ENCODE measurements at places on chromosomes 16 and 17.

GRCh38 chr16:88405216-88406060 lies 22.7 kb downstream of the ZNF469 start:
- peak; percentile 46 for DNase-seq

GRCh38 chr16:68781784-68782183 lies 44.7 kb downstream of the CDH1 start:
- DNase-seq, result no peak

DNA sequence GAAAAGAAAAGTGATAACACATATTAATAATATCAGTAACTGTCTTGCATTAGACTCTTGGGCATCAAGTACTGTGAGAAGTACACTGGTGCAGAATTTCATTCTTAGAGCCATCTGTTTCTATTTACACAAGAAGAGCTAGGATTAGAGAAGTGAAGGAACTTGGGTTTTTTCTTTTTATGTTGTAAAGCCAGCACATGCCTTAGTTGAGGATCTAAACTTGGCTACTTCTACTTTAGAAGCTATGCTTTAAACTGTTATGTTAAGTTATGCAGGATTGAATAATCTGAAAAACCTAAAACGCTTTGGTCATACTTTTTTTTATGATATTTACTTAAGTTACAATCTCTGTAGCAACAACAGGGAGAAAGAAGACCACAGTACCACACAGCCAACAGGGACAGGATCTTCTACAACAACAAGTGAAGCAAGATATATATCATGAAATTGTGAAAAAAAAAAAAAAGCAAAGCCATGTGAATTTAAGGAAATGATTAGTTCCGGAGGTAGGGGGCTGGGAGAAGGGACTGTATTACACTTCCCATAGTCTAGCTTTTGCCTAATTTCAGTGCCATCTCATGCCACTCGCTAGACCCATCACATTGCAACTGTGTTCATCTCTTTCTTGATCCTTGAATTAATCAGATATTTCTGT lies 305.1 kb upstream of the GOT2 start:
- no peak for DNase-seq

GRCh38 chr17:1286379-1287106 lies 7.1 kb downstream of the TRARG1 start:
- DNase-seq, result no peak

- no peak for DNase-seq
These were observed 7.5 kb downstream of the TOB1 start for GRCh38 chr17:50858486-50859225.

DNA sequence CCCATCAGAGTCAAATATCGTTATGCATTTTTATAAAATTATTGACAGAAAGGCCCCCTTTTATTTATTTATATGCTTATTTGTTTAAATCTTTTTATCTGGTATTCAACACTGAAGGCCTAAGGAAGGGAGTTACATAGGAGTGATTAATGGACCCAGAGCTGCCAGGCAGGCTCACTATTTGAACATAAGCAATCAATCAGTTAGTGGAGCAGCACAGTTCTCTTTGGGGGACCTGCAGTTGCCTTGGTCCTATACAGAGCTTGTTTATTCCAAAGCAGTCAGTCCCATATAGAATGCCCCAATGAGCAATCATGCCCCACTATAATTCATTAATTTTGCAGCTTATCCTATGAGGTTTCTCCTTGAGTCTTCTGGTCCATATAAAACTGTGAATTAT lies 389.4 kb upstream of the GOT2 start:
- no peak for DNase-seq

GRCh38 chr17:76421044-76421407 lies 31.9 kb downstream of the UBE2O start:
- no peak for DNase-seq

DNA sequence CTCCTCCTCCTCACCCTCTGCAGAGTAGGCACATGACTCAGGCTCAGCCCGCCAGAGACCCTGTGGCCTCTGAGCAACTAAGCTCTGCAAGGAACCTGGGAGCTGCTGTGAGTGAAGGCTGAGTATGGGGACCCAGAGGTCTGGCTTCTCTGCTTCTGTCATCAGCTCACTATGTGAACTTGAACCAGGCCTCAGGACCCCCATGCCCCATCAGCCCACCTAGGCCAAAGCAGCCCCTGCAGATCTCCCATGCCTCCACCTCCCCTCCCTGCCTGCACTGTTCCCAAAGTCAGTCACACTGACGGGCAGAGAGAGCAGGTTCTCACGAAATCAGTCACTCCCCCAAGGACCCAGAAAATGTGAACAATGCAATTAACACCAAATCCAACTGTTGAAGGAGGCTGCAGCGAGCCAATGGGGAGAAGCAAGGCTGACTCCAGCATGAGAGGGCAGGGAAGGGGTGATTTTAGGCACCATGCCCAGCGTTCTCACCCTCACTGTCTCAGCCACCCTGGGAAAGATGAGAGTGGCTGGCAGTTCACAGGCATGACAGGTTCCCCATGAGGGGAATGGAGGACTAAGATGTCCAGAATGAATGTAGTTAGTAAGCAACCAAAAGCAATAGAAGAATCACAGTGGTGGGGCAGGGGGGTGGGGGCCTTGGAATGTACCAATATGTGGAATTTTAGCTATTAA lies 60.6 kb downstream of the BEAN1 start:
- no peak for DNase-seq

DNA sequence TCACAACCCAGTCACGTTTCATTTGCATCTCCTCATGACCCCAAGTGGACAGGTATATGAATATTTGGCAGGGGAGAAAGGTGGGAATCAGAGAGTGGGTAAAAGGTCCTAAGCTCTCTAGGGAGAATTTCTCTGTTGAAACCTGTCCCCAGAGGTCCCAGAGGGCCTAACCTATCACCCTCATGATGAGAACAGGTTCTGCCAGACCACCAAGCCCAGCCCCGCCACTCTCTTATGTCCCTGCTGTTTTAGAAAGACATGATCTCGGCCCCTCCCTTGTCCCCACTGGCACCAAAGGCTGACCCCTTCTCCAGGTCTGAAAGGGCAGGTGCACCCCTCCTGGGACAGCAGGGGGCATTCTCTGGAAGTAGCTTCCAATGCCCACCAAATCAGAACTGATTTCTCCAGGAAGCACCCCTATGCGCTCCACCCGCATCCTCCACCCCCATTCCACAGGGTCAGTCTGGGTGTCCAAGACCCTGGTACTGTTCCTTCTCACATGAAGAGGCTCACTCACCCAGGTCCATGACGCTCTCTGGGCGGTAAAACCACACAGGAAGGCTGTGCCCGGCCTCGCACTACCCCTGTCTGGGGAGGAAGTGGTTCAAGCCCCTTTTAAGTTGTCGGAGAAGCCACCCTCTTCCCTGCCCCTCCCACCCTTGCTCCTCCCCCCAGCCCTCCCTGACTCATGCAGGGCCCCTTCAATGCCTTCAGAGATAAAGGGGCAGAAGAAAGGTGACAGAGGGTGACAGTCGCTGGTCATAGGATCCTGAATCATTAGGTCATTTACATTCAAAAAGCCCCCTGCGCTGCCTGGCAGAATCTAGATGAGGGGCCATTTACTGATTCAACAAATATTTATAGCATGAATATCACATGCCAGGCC lies at the start of gene CCR7:
Gene CCR7, minus strand, starts transcription at position 590 of the 886 bp plus-strand sequence. Its CDS starts 63 bp downstream, at position 527.
- DNase-seq, result no peak

DNA sequence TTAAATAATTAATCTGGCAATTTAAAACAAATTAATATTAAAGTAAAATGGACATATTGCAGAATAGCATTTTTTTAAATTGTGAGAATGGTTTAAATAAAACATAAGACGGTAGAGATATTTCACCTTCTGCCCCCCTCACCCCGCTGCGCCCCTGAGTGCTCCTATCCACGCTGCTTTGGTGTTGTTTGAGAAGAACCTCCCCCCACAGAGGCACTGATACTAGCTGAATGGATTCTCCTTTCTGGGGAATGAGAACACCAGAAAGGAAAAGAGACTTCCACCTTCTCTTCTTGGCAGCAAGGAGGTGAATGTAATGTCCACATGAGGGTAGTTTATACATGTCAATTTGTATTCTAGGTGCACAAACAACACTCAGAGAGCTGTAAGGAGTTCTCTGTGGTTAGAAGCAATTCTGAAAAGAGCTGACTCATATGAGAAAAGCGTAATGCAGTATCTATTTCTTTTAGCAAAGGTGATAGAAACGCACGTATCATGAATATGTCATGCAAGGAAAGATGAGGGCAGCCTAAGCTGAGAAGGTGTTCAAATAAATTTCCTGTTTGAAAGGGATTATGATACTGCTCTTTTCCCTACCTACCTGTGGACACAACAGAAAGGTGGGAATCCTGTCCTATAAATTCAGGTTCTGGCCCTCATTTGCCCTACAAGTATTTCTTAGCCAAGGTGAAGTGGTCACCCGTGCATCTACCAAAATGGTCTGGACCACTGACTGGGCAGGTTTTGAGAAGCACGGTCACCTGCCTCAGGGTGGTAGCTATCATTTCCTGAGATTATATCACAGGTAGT lies 126.9 kb downstream of the PARN start:
- DNase-seq, result no peak

DNA sequence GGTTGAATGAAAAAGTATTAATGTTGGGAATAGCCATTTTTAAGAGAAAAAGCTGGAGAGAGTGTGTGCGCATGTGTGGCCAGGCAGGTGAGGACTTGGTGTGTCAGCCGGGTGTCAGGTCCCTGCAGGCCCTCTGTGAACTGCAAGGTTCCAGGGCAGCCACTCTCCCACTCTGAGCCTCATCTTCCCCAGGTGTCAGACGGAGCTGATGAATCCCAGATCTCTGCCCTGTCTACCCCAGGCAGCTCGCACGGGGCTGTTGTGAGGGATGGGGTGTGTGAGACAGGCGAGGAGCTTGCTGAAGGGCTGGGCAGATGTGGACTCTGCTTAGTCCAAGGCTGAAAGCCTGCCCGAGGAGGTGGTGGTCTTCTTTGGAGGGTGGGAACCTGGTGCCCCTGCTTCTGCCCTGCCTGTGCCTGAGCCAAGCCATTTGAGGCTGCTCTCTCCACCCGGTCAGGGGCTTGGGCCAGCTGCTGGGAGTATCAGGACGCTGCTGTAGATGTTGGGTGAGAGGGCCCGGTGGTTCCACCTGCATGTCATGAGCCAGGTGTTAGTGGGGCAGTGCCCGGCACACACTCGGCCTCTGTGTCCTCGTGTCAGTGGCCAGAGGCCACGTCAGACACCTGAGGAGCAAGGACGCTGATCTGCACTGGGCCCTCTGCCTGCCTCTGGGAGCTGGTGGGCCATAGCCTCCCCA lies 122.4 kb downstream of the RAB11FIP4 start:
- no peak for DNase-seq

DNA sequence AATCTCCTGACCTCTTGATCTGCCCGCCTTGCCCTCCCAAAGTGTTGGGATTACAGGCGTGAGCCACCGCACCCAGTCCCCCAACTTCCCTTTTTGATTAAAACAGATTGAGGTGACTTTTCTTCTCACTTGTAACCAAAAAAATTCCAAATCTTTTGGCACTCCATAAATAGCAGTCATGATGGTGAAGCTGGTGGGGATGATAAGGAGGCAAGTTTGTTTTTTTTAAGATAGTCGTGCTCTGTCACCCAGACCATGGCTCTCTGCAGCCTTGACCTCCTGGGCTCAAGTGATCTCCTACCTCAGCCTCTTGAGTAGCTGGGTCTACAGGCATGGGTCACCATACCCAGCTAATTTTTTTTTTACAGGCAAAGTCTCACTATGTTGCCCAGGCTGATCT lies 34.7 kb upstream of the PLCG2 start:
- DNase-seq, result no peak

- DNase-seq, result no peak
These were observed 227.9 kb upstream of the PMFBP1 start for GRCh38 chr16:72399811-72400210.

- DNase-seq, result peak; percentile 16
These were observed 35.5 kb upstream of the NOL11 start for GRCh38 chr17:67682196-67682595.

DNA sequence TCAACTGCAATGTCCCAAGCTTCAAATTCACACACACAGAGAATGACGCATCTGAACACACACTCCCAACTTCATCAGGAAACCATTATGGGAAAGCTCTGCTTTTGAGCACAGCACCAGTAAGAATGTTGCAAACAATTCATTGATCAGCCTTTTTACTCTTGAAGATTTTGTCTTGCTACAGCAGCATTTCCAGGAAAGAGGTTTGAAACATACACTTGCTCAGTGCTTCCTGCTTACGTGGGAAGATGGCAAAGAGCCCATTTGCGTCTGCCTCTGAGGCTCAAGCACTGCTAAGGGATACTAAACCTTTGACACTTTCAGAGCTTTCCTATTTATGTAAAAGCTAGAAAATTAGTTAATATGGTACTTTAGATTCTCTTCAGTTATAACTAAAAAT lies 77.2 kb upstream of the MON1B start:
- DNase-seq, result no peak

DNA sequence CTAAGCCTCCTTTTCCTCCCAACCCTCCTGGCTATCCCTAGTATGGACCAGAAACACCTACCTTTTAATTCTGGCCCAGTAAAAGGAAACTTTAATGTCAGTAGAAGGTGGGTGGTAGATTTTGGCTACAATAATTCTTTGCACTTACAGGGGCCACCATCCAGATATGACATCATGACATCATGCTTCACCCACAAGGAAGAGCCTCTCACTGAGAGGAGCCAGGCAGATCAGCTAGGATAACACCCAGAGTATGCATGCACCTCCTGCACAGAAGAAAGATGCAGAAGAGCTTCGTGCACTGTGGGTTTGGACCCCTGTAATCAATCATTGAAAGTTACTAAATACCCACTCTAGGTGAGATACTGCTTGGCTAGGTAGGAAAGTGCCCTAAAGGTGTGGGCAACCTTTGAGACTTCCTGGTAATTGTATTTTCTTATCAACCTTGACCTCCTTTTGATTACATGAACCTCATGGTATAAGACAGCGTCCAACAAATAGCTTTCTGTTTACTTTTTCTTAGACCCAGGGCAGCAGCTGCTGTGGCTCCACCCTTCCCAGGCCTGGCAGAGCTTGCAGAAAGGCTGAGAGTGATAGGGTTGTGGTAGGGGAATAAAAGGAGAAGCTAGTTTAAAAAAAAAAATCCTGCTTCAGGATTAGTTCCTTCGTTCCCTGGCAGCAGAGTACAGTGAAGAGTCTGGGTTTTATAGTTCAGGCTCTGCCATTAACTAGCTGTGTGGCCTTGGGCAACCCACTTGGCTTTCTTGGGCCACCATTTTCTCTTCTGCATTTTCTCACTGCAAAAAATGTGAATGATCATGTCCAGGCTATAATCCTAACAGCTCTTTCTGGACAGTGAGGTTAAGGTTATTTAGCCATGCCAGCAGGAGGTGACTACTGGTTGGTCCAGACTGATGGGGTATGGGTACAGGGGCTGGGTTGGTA lies 6.2 kb downstream of the MAP3K14 start:
- DNase-seq, result no peak

DNA sequence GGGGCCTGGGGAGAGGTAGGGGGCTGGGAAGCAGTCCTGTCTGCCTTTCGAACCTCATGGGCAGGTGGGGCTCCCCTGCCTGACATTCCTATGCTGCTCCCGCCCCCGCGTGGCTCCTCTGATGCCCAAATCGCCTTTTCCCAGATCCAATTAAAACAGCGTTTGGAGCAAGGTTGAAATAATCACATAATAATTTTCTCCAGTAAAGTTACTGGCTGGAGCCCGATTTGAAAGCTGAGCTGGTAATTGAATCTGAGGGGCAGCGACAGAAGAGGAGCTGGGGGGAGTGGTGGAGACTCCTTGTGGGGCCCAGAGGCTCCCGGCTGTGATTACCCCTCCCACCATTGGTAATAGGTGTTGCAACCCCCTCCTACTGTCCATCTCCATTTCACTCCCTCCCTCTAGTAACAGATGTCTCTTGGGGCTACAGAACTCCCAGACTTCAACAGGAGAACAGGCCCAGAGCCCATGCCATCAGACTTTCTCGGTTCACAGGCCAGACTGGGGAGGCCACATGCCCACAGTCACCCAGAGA lies 38.9 kb upstream of the C1QL1 start:
- DNase-seq, result no peak

- no peak for DNase-seq
These were observed 62.7 kb upstream of the DNAJA2 start for GRCh38 chr16:47036201-47036600.
